ENCODE measurements at places on chromosomes 2 and 18.

DNA sequence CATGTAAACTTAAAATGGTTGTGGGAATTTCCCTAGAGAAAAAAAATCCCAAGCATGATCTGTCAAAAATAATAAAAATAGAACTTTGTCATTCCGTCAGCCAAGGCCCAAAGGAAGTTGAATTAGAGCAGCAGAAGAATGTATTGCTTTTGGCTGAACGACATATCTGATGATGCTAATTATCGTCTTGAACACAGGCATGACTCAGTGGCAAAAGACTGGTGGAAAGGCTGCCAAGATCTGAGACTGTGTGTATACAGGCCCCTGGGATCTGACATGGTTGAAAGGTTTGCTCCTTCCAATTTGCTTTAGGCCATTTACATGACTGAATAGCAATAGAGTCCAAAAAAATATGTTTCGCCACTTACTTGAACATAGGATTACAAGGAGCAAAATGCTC is 1057.1 kb upstream of the CRIM1 start:
- DNase-seq = no peak

GRCh38 chr2:28375742-28376631 is 16.7 kb upstream of the FOSL2 start:
- DNase-seq = no peak

GRCh38 chr18:22601481-22601880 is 183.8 kb upstream of the CTAGE1 start:
- no peak for DNase-seq

DNA sequence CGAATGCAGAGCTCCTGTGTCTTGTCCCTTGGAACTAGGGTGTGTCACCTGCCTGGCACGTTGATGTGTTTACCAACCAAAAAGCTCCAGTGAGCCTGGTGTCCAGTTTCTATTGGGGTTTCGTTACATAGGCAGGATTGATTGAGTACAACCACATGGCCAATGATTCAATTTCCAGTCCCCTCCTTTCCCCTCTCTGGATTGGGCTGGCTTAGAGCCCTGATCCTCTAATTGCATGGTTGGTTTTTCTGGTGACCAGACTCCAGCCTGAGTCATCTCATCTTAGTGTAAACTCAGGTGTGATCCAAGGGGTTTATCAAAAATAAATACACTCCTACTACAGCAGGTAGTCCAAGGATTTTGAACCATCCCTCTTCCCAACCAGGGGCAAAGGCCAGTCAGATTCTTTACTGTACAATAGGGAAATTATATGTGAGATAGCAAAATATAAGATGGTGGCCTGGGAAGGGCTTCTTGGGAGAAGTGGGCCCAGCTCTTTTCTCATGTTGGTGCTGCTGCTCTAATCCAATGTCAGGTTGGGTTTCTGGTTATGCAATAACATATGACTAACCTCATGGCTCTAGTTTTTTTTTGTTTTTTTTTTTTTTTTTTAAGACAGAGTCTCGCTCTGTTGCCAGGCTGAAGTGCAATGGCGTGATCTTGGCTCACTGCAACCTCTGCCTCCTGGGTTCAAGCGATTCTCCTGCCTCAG is 64.7 kb upstream of the MGAT5 start:
- no peak for DNase-seq

DNA sequence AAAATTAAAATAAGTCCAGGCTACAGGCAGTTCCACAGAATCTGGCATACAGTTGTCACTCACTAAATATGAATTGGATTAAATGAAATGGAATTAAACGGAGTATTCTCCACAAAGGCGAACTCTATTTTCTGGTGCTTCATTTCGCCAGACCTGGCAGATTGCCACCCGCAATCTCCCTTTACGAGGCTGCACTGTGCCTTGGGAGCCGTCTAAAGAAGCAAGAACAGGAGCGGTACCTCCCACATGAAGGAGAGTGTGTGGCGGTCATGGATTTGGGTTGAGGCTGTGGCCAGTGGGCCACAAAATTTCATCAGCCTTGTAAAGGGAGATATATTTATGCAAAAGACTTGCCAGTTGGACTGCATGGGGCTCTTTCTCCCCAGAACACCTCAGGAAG is 151.0 kb downstream of the OSR1 start:
- DNase-seq = no peak

- no peak for DNase-seq
Observed at GRCh38 chr18:55266981-55267380, 307.7 kb upstream of the CCDC68 start.

GRCh38 chr2:240955306-240956170 is 42.9 kb upstream of the SNED1 start:
- no peak for DNase-seq

DNA sequence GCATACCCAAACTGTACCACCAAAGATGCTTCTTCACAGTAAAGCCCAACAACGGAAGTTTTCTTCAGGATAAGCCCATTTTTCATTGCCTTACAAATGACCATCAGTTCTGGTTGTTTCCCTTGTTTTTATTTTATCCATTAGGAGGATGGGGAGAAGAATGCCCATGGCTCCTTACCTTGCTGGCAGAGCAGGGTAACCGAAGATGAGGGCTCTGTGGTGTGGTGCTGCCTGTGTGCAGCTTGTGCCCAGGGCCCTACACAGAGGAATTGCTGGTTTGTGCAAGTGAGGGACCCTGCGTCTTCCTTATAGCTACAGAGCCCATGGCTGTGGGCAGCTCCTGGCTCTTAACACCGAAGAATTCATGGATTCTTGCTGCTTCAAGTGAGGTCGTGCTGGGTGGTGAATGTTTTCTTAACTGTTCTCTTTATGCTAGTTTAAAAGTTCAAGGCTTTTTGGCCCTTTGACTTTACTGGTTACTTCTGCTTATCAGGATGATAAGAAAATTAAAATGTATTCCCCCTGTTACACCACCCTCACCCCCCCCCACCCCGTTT is 110.6 kb downstream of the MAP4K4 start:
- DNase-seq = no peak

GRCh38 chr2:16900405-16901025 is 234.9 kb upstream of the CYRIA start:
- DNase-seq = no peak

DNA sequence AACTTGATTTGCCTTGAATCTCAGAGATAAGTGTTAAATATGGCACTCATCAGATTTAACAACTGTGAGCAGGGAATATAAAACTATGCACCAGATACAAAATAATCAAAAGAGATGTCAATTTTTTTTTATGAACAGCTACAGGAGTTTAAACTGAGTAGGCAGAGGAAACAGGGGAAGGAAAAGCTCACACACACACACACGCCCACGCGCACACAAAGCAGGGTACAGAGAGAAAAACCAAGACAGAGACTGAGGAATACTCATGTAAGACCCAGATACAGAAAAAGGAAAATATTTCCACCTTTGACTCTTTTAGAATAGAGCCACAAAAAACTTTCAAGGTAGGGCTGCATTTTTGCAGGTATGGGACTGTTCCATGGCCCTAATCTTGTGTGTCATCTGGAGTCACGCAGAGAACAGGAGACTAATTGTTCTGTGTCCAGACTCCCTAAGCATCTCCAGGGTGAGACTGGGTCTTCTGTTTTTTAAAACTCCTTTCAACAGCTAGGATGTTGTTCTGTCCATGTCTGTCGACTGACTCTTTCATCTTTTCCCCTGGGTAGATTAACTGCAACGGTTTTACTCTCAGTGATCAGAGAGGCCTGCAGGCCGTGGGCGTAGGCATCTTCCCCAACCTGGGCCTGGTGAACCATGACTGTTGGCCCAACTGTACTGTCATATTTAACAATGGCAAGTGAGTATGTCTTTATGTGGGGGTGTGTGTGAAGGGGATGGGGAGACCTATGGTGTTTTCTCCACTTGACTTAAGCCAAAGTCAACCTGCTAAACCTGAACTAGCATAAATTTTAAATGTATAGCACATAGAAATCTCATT is 23.0 kb downstream of the SMYD1 start:
- peak; percentile 48 for DNase-seq

DNA sequence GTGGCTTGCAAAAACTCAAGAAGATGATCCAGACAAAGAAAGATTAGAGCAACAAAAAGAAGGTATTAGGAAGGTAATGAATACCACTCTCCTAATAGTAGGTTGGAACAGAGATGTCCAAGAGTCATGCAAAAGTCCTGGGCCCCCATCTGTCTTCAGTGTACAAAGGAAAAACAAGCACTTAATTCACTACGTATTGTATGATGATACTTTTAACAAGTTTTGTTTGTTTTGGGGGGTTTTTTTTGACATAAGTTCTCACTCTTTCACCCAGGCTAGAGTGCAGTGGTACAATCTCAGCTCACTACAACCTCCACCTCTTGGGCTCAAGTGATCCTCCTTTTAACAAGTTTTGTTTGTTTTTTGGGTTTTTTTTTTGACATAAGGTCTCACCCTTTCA is 80.6 kb upstream of the RTN4 start:
- DNase-seq = no peak

DNA sequence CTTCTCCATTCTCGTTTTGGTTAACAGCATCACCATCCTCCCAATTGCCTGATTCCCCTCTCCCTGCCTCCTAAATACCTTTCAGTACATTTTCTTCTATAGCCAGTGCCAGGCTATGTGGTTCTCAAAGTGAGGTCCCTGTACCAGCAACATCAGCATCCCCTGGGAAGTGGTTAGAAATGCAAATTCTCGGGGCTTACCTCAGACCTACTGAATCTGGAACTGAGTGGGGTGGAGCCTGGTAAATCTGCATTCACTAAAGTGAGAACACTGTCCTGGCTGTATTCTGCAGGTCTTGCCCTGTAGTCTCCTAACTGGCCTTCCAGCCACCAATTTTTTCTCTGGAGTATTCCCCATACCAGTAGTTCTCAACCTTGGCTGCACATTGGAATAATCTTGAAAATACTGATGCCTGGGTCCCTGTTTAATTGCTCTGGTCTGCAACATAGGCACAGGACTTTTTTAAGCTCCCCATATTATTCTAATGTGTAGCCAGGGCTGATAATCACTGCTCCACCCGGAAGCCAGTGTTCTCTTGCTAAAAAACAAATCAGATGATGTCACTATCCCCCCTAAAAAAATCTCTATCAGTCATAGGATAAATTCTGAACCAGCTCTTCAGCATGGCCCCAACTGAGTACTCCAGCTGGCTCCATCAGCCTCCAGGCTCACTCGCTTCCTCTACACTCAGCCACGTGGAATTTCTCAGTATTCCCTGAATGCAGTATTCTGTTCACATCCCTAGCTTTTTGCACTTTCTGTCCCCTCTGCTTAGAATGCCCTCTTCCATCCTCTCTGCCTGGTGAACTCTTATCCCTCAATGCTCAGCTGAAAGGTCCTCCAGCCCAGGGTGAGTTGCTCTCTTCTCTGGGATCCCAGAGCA is 98.4 kb downstream of the CDK15 start:
- DNase-seq = no peak

DNA sequence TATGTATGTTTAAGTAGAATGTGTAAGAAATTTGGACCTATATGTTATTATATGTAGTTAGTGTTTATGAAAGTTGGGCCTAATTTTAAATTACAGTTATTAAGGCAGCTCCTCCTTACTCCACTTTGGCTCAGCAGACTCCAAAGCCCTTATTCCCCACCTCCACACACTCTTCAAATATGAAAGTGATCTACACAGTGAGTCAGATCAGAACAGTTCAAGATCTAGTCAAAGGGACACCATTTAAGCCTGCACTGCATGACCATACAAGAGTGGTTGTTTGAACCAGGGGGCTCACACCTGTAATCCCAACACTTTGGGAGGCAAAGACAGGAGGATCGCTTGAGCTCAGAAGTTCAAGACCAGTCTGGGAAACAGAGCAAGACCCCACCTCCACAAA is 21.2 kb upstream of the PMAIP1 start:
- DNase-seq = no peak

GRCh38 chr2:241009601-241010530 is 11.4 kb downstream of the SNED1 start:
- peak; percentile 61 for DNase-seq

GRCh38 chr2:228768818-228769217 is 502.3 kb downstream of the PID1 start:
- no peak for DNase-seq

- no peak for DNase-seq
Observed at GRCh38 chr18:22691946-22692710, 241.0 kb upstream of the RBBP8 start.

DNA sequence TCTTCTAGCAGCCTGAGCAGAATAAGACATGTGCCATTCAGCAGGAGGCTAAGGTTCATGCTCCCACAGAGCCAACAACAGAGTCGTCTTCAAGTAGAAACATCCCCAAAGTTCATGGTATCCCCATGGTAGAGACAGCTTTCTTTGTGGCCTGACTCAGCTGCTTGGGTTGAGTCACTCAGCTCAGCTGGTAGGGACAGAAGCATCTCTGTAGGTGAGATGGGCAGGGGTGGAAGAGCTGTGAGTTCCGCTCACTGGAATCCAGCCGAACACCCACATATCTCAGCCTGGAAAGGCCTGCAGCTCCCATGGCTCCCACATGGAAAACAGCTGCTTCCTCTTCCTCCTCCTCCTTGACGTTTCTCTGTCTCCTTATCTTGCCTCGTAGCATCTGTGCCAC is 792.7 kb downstream of the RNF144A start:
- DNase-seq = no peak

GRCh38 chr2:160651416-160652200 is 158.0 kb upstream of the RBMS1 start:
- no peak for DNase-seq

- no peak for DNase-seq
Observed at GRCh38 chr2:170092436-170093060, 85.4 kb upstream of the MYO3B start.

GRCh38 chr2:221482666-221483455 is 89.2 kb downstream of the EPHA4 start:
- no peak for DNase-seq

GRCh38 chr18:21996351-21996826 is 173.0 kb upstream of the GATA6 start:
- no peak for DNase-seq

DNA sequence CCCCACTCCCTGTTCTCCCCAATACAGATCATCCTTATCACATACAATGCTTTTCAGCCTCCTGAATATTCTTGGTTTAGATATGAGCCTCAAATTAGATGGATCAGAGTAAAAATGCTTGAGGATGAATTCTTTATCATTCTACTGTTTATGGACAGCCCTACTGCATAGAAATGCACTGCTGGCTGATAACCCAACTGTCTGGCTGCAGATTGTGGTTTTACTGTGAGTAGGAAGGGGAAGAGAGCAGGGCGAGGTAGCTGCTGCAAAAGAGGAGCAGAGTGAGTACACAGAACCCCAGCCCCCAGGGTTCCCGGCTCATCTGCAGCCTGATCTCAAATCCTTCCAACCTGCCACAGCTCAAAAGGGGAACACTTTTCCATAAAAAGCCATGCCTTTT is 29.4 kb upstream of the NCOA1 start:
- DNase-seq = no peak

DNA sequence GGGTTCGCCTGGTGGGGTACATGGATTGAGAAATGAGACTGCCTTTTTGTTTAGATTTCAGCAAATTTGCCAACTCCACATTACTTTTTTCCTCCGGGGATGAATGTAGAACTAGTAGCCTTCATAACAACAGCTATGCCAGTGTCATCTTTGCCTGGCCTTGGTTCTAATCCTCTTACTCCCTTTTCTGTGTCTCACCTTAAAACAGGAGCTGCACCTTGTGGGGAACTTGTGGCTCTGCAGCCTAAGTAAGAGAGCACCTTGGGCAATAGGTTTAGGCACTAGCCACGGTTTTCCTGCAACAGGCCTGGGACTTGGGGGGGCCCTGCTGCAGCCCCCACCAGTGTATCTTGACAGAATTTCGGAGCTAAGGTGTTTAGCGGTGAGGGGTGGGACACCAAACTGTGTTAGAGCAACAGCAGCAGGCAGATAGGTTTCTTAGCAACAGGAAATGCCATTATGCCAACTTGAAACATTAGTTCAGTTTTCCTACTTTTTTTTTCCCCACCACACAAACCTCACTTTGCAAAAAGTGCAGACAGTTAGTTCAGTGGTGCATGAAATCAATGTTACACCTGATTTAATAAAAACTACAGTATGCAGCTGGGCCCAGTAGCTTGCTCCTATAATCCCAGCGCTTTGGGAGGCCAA is 173.7 kb downstream of the PRKCE start:
- no peak for DNase-seq
